ENCODE measurements at places on chromosomes 5 and 9.

GRCh38 chr5:180041301-180042274 is 30.0 kb downstream of the RNF130 start:
- no peak for DNase-seq

DNA sequence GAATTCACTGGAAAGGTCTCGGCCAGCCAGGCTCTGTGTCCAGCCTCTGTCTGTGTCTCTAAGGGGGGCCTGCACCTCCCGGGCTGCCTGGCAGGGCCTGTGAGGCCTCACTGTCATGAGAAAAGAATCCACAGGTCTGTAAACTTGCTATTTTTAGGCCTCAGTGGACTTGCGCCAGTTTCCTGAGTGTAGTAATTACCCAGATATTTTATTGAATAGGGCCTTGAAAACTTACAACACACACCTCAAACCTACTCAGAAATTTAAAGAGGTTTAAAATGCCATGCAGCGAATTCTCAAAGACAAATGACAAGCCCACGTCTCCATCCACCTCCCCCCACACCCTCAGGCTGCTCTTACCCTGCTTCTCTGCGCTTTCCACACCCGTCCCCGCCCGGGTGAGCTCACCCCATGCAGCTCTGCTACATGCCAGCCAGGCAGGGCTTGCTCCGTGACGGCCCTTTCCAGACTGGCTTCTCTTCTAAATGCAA is 8.8 kb upstream of the TENT4A start:
- DNase-seq = peak; percentile 94

GRCh38 chr5:180313677-180314505 is 22.0 kb upstream of the MAPK9 start:
- DNase-seq = no peak

DNA sequence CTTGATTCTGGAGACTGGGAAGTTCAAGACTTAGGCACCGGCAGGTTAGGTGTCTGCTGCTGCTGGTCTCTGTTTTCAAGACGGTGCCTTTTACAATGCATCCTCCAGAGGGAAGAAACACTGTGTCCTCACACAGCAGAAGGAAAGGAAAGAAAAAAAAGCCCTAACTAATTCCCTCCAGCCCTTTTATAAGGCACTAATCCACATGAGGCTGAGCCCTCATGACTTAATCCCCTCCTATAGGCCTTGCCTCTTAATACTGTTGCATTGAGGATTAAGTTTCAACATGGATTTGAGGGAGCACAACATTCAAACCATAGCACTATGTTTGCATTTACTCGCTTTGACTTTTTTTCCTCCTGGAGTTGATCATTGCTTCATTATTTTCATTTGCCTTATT is 585.9 kb downstream of the TLR4 start:
- no peak for DNase-seq

- peak; percentile 41 for DNase-seq
Observed at GRCh38 chr9:92384375-92384774, 20.0 kb downstream of the OGN start.

DNA sequence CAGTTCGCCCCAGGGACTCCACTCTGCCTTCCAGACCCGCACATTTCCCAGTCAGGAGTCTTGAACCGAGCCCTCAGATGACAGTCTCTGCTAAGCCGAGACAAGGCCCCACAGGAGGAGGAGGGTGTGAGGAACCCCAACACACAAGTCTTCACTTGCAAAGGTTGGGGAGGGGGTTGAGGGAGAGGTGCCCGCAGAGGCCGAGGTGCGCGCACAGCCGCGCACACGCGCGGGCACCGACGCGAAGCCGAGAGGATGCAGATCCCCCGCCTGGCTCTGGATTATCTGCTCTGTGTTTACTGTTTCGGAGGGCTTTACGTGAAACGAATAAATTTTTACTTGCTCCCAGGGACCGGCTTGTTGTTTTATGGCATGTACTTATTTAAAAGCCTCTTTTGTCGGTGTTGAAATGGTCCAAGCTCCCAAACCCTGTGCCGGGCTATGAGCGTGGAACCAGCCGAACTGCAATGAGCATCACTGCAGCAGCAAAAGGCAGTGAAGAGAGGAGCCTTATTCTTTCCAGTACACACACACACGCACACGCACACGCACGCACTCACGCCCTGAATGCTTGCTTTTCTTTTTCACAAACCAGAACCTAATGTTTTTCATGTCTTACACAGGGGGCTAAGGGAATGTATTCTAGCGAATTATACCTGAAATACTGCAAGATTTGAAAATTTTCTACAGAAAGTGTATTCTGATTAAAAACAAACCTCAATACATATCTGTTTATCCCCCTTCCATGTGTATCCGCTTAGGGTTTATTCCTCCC is 297.7 kb downstream of the PARP8 start:
- DNase-seq = no peak

DNA sequence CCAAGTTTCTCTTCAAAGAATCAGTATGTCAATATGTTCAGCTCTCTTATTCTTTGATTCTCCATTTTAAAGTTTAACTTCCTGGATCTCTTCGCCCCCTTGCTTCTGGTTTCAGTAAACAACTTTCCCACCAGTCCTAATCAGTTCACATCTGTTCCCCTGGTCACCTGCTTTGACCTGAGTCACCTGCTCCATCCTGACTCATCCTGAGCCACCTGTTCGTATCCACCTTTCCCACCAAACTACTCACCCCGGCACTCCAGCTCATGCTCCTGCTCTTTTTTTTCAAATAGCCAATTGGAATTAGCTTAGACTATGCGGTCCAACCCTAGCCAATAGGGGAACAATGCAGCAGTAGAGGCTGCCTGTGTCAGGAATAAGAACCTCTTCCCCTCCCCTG is 23.6 kb upstream of the CSF1R start:
- DNase-seq = no peak

GRCh38 chr5:76662521-76662920 is 39.3 kb upstream of the F2RL2 start:
- DNase-seq = no peak

- DNase-seq = peak; percentile 80
Observed at GRCh38 chr5:107476783-107477182, 194.0 kb downstream of the EFNA5 start.

GRCh38 chr5:82406205-82406773 is 128.1 kb upstream of the RPS23 start:
- peak; percentile 97 for DNase-seq

- DNase-seq = no peak
Observed at GRCh38 chr5:43332401-43332800, 19.2 kb upstream of the HMGCS1 start.

DNA sequence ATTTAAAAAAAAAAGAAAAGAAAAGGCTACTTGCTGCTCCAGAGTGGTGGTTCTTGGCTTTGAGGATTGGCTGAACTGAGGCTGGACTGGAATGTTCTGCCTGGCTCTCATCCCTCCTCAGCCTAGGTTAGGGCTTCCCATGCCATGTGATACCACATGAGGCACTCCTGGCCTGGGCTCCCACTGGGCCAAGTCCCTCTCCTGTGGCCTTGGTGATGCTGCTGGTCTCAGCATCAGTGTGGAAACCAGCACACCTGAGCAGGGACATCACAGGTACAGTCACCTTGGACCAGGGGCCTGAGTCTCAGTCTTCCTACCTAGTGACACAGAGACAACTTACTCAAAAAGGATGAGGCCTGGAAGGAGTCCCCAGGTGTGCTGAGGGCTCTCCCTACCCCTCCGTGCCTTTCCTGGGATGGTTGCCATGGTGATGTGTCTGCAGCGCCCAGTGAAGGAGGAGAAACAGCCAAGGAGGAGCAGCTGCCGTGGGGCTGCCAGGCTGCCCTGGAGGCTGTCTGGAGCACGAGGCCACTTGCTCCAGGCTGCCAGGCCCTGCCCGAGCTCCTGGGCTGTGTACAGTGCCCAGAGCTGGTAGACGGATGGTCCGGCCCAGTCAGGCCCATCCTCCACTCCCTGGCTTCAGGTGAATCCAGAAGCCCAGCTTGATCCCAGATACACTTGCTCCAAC is 71.0 kb downstream of the WNK2 start:
- no peak for DNase-seq

GRCh38 chr9:6034954-6035353 is 19.5 kb upstream of the RANBP6 start:
- no peak for DNase-seq

DNA sequence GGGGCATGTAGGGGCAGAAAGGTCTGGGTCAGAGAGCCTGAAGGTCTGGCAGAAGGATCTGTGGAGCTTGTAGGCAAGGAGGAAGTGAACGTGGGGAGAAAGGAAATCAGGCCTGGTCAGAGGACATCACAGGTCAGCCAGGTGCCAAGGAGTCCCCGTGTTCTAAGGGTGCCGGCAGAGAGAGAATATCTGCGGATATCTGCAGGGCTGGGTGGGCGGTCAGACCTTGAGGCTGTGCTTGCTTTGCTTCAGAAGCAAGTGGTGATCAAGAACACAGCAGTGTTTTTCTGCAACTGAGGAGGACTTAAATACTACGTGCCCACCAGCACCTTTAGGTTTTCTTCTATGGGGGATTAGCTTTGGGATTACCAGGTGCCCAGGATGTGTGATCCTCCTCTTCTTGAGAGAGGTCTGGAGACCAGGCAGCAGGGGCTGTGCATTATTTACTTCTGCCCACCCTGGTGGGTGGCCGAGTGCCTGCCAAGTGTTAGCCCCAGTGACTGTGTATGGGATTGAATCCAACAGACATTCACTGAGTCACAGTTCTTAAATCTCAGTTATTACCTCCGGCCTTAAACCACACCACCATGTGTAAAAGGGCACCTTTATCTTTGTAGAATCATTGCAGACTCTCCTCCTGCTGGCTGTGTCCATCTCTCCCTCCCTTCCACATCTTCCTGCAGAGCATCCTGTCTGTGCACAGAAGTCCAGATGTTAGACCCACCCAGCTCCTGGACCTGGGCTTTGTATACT is 12.5 kb upstream of the SHB start:
- no peak for DNase-seq

GRCh38 chr9:108549184-108549583 is 306.6 kb downstream of the ACTL7B start:
- no peak for DNase-seq

DNA sequence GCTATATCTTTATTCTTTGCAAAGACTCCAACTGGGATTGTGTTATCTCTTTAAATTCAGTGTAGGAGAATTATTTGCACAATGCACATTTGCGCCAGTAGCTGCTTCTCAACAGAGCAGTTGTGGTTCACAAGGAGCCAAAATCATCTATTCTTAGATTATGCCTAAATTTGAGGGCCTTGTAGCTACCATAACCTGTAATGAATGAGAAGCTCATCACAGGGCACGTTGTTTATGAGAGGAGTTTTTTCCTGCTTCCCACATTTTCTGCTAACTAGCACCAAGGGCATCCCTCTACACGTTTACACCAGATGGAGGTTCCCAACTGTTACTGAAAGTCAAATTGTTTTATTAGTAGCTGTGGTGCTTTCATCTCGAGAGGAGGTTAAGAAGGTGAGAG is 322.4 kb downstream of the TMEM161B start:
- DNase-seq = no peak

GRCh38 chr9:134707031-134707680 is 65.6 kb downstream of the COL5A1 start:
- DNase-seq = peak; percentile 96

DNA sequence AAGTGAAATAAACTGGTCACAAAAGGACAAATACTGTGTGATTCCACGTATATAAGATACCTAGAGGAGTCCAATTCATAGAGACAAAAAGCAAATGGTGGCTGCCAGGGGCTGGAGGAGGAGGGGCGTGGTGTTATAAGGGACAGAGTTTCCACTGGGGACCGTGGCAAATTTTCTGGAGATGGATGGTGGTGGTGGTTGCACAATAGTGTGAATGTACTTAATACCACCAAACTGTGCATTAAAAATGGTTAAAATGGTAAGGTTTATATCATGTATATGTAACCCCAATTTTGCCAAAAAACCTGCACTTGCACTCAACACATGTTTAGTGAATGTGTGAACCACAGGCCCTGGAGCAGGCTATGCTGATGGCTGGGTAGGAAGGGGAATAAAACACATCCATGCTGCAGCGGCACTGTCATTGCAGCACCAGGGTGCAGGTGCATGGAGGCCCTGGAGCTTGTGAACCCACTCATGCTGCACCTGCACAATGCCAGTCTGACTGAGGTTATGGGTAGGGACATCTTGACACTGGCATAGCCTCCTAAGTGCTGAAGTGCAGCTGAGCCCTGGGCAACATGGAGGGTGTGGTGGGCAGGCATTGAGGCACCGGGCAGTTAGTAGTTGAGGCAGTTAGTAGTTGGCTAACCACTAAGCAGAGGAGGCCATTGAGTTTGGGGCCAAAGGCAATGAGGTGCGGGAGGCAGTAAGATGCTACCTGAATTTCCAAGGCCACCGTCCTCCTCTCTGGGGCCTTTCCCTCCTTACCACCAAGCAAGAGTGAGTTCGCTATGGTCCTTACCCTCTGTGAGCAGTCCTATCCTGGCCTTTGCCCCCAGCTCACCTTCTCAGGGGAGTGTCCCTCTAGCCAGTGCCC is 3.5 kb upstream of the PHF2 start:
- no peak for DNase-seq

DNA sequence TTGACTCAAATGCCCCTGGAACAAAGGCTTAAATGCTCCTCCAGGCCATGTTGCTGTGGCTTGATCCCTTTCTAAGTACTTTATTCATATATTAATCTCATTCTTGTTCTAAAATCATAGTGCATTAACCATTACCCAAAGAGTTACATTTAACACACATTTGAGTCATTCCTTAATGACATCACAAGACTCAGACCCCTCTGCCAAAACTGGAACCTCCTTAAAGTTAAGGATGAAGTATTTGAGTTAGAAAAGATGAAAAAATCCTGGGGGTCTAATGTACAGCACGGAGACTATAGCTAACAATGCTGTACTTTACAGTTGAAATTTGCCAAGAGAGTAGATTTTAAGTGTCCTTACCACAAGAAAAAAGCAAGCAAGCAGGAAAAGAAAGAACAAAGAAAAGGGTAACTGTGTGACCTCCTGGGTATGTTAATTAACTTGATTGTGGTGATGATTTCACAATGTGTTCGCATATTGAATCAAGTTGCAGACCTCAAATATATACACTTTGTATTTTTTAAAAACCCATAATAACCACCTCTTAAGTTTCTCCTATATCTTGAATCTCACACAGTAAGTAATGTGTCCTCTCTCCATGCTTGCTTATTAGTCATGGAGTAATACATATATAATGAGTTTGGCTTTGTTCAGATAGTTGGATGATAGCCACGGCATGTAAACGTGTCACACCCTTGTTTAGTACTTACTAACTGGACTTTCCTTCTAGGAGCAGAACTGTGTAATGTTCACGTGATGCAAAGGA is 376.9 kb downstream of the SEMA5A start:
- DNase-seq = no peak

DNA sequence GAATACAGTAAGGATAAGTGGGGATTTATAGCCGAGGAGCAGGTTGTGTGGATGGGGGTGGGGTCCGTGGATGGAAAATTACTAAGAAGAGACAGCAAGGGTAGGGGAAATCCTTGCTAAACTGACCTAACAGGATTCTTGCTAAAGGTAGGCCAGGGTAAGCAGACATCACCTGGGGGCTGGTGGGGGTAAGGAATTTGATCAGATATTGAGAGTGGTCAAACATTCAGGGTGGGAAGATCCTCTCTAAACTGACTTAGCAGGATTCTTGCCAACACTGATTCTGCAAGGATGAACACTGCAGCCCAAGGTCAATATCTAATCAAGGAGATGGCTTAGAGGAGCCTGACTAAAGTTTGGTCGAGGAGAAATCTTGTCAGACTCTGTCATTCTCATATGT is 2.7 kb upstream of the PLGRKT start:
- DNase-seq = no peak

- DNase-seq = no peak
Observed at GRCh38 chr5:143870871-143871632, 59.1 kb downstream of the HMHB1 start.

GRCh38 chr5:99765011-99765410 is 770.2 kb upstream of the FAM174A start:
- no peak for DNase-seq
